ENCODE measurements at places on chromosomes 6 and 20.
A peak's percentile ranks its signal among the peaks of the same experiment; 100 is the strongest.

- peak; percentile 10 for DNase-seq
Measured at GRCh38 chr20:47727170-47727880, 58.0 kb downstream of the SULF2 start.

GRCh38 chr6:22026164-22026678 lies 270.6 kb downstream of the PRL start:
- no peak for DNase-seq

- DNase-seq: no peak
Measured at GRCh38 chr6:28425944-28426541, 17.2 kb downstream of the ZSCAN23 start.

DNA sequence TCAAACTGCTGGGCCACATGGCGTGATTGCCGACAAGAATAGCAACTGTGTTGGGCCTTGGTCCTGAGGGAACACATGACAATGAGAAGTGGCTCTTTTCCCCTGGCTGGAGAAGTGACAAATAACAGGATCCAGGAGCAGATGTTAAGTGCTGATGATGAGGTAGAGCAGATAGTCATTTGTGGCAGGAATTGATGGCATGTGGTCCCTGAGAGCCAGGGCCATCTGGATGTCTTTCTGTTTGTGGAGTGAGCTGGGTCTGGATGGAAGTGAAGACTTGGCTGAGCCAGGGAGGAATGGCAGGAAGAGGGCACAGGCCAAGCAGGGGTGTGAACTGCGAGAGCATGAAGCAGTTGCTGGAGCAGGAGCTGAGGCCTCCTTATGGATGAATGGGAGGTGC lies 67.8 kb downstream of the SCAND1 start:
- DNase-seq: no peak

GRCh38 chr6:136347847-136348246 lies 58.2 kb upstream of the BCLAF1 start:
- DNase-seq: no peak

DNA sequence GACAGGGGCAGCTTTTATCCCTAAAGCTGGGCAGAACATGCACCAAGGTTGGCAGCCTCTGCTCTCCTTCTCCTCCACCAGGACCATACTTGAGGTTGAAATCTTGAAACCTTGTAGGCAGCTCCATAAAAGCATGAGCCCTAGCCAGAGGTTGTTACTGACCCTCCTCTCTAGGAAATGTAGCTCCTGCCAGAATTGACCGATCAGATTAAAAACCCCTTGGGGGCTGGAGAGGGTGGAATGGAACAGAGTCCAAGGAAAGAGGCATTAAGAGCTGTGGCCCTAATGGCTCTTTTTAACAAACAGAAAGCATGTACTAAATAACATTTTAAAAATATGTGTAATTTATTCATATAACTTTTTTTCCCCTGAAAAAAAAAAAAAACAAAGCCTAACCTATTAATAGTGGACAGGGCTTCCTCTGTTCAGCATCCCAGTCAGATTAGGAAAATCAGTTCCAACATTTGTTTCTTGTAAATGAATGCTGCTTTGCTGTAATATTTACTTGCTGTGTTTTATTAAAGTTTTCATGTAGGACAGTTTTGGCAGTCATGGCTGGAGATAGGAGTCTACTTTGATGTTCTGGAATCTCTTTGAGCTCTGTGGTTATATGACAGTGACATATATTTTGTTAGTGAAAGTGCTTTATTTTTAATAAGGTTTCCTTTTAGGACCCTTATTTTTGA lies 41.3 kb downstream of the MTHFD1L start:
- DNase-seq: no peak

DNA sequence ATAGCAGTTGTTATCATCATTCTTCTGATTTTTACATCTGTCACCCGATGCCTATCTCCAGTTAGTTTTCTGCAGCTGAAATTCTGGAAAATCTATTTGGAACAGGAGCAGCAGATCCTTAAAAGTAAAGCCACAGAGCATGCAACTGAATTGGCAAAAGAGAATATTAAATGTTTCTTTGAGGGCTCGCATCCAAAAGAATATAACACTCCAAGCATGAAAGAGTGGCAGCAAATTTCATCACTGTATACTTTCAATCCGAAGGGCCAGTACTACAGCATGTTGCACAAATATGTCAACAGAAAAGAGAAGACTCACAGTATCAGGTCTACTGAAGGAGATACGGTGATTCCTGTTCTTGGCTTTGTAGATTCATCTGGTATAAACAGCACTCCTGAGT lies 2.1 kb downstream of the CALHM6 start:
- no peak for DNase-seq

DNA sequence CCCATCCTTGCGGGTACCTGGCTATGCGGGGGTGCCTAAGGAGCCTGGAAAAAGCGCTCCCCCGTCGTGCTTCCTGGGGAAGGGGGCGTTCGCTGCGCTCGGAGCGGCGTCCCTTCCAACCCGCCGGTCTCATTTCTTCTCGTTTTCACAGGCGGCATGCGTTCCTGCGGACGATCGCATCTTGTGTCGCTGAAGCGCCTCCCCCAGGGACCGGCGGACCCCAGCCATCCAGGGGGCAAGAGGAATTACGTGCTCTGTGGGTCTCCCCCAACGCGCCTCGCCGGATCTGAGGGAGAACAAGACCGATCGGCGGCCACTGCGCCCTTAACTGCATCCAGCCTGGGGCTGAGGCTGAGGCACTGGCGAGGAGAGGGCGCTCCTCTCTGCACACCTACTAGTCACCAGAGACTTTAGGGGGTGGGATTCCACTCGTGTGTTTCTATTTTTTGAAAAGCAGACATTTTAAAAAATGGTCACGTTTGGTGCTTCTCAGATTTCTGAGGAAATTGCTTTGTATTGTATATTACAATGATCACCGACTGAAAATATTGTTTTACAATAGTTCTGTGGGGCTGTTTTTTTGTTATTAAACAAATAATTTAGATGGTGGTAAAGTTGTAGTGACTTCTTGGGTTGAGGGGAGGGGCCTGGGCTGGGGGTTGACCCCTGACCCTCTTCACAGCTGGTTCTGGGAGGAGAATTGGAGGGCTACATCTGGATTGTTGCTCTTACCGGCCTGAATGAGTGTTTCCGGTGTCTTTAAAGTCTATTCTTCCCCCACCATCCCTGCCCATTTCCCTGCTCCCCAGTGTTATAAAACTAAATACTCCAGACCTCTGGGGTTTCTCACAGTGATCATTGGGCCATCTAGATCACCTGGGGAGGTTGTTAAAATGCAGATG lies 1.1 kb downstream of the ID1 start:
- DNase-seq: no peak

DNA sequence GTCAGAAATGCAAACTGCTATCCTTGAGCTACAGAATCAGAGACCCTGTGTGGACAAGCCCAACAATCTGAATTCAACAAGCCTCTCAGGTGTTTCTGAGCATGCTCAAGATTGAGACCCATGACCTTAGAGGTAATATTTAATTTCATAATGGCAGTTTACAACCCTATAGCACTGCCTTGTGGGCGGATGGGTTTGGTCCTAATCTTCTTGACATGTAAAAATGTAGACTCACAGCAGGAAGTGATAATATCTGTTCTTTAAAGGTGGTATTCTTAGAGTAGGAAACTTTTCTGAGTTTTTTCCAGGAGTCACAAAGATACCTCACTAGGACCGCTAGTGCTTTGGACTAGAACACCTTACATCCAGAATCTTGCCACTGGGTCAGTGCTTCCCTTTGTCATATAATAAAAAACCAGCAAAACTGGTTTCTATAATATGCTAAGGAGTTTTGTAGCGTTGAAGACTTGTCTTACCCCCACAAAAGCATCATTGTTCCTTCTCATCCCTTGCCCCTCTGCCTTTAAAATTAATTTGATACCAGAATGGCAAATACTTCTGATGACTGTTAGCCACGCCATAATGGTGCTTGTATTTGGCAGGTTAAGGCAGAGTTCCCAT lies 52.6 kb downstream of the E2F3 start:
- DNase-seq: no peak

- DNase-seq: no peak
Measured at GRCh38 chr6:33633462-33634158, 12.5 kb downstream of the ITPR3 start.

- DNase-seq: no peak
Measured at GRCh38 chr20:32164984-32165735, 42.4 kb downstream of the PLAGL2 start.

DNA sequence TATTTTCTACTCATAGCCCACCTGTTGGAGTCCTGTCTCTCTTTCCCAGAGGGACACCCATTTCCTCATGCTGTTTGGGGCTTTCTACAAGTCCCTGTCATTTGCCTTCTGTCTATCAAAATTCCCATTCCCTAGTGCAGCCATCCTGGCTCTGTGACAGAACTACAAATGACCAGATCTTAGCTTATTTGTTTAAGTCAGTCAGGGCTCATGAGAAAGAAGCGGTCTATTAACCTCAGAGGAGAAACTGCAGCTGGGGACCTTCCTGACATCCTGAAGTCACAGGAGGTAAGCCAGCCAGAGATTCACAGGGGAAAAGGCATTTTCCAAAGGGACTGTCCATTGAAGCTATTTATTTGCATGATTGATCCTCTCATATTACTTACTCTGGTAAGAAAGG lies 1.7 kb upstream of the COL9A1 start:
- DNase-seq: no peak

DNA sequence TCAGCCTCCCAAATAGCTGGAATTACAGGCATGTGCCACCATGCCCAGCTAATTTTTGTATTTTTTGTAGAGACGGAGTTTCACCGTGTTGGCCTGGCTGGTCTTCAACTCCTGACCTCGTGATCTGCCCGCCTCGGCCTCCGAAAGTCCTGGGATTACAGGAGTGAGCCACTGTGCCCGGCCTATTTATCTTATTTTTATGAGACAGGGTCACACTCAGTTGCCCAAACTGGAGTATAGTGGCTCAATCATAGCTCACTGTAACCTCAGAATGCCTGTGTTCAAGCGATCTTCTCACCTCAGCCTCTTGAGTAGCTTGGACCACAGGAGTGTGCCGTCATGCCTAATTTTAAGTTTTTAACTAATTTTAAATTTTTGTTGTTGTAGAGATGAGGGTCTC lies 114.4 kb downstream of the JARID2 start:
- DNase-seq: no peak

GRCh38 chr20:49245921-49246740 lies 26.9 kb downstream of the DDX27 start:
- DNase-seq: no peak

DNA sequence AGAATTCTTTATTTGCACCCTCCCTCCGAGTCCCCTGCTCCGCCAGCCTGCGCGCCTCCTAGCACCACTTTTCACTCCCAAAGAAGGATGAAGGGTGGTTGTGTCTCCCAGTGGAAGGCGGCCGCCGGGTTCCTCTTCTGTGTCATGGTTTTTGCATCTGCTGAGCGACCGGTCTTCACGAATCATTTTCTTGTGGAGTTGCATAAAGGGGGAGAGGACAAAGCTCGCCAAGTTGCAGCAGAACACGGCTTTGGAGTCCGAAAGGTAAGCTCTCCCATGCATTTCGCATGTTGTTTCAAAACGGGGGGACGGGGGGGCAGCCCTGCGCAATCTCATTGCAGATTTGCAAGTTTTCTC lies 357 bp downstream of the PCSK2 start:
- DNase-seq: no peak

GRCh38 chr6:90941885-90942284 lies 355.0 kb upstream of the MAP3K7 start:
- no peak for DNase-seq

DNA sequence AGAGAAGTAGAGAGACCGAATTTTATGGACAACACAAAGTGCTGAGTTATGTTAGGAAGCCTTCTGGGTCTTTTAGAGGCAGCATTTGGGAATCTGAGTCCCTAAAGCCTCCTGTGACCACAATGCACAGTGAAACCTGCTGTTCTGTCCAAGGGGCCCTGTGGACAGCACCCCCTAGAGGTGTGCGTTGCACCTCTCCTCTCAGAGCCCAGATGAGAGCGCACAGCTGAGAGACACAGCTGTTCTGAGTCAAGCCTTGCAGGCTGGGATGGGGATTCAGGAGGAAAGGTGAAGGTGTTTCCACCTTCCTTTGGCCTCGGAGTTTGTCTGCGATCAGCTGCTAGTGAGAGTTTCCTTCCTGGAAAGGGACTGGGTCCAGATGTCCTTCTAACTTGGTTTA lies 13.0 kb downstream of the PCK1 start:
- no peak for DNase-seq

DNA sequence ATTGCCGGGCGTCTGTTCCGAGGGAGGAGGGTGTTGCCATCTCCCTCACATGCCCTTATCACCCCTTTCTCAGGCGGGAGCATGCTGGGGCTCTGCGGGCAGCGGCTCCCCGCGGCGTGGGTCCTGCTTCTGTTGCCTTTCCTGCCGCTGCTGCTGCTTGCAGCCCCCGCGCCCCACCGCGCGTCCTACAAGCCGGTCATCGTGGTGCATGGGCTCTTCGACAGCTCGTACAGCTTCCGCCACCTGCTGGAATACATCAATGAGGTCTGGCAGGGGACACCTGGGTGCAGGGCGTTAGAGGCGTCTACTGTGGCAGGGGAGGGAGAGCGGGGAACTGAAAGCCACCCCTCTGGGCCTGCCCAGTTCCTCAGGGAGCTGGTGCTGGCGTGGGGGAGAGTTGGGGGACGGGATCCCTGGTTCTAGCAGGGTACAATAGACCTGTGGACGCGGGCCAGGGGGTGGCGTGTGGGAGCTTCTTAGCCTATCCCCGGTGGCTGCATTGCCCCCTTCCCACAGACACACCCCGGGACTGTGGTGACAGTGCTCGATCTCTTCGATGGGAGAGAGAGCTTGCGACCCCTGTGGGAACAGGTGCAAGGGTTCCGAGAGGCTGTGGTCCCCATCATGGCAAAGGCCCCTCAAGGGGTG lies 697 bp downstream of the PPT2 start:
- no peak for DNase-seq

DNA sequence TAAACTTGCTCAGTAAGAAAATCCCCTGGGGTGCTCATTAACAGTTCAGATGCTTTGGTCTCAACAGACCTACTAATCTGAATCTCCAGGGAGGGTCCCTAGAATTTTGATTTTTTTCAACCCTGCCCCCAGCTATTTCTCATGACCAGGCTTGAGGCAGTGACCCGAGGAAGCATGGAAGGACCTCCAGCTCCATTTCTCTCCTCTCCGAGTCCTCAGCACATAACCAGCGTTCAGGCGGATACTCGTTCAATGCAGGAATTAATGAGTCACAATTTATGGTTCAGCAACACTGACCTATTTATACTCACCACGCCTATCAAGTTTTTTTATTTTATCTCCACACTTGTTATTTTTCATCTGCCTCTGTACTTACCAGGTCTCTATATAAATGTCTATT lies 369.2 kb upstream of the CDH4 start:
- DNase-seq: no peak

GRCh38 chr6:155187994-155188706 lies 75.7 kb upstream of the CLDN20 start:
- DNase-seq: no peak

GRCh38 chr6:43491750-43492661 lies 14.6 kb downstream of the TJAP1 start:
- DNase-seq: no peak

- DNase-seq: no peak
Measured at GRCh38 chr20:10705801-10706459, 32.1 kb upstream of the JAG1 start.

- no peak for DNase-seq
Measured at GRCh38 chr6:38370653-38371601, 268.8 kb downstream of the BTBD9 start.
